ENCODE measurements at places on chromosomes 2 and 18.

- no peak for DNase-seq
These were observed 24.0 kb downstream of the PRKAG3 start for GRCh38 chr2:218807626-218808025.

- no peak for DNase-seq
These were observed 262.9 kb downstream of the RDH14 start for GRCh38 chr2:18297534-18298058.

GRCh38 chr2:102841107-102841840 is 79.4 kb downstream of the TMEM182 start:
- no peak for DNase-seq

DNA sequence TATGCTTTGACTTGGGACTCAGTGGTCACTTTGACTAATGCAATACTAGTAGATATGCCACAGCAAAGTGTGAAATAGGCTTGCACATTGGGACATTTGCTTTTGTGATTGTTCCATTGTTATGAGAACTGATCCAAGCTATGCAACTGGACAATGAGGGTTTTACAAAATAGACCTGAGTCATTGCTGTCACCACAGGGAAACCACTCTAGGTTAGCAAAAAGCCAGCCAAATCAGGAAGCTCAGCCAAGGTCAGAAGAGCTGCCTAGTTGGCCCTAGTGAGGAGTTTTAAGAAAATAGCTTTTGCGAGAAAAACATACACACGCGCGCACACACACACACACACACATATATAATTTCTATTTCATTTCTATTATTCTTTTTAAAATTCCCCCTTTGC is 452.4 kb upstream of the CDH7 start:
- no peak for DNase-seq

DNA sequence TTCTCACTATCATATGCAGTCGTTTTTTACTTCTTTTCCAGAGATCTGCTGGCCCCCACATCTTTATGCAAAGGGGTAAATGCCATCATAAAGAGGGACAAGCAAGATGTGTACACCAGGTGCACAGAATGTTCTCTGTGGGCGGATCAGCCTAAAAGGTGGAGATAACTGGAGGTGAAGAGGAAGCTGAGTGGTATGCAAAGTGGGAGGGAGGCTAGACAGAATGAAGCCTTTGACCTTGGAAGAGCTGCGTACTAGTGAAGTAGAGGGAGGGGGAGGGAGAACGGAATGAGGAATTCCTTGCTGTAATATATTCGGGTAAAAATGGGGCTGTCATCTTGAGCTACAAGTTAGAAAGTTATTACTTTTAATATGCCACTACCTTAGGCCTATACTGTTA is 287.5 kb upstream of the VRK2 start:
- no peak for DNase-seq

DNA sequence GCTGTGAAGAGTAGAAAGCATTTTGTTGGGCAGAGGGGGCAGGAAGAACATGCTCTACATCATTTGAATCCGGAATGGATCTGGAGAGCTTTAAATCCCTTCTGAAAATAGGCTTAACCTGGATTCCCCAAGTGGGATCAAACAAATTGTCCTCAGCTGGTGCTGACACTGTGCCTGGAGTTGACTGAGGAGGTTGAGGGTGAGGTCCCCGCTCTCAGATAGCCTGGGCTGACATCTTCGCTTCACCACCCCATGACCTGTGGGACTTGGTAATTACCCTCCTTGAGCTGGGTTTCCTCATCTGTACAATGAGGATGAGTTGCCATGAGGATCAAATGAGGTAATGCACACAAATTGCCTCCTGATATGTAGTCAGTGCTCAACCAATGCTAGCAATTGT is 117.8 kb upstream of the SMAD2 start:
- DNase-seq = no peak

DNA sequence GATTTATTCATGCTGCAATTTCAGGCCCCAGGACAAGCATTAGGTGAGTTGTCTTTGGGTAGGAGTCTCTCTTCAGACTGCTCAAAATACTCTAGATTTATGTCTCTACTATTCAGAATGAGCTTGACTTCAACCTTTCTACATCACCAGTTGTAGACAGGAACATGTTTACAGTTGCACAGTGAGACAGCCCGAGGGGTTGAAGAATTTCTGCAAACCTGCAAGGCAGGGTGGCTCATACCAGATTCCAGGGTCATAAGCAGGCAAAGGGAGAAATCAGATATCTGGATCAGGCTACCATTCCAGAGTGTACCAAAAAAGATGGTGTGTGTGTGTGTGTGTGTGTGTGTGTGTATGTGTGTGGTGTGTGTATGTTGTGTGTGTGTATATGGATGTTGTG is 112.4 kb downstream of the SPP2 start:
- no peak for DNase-seq

DNA sequence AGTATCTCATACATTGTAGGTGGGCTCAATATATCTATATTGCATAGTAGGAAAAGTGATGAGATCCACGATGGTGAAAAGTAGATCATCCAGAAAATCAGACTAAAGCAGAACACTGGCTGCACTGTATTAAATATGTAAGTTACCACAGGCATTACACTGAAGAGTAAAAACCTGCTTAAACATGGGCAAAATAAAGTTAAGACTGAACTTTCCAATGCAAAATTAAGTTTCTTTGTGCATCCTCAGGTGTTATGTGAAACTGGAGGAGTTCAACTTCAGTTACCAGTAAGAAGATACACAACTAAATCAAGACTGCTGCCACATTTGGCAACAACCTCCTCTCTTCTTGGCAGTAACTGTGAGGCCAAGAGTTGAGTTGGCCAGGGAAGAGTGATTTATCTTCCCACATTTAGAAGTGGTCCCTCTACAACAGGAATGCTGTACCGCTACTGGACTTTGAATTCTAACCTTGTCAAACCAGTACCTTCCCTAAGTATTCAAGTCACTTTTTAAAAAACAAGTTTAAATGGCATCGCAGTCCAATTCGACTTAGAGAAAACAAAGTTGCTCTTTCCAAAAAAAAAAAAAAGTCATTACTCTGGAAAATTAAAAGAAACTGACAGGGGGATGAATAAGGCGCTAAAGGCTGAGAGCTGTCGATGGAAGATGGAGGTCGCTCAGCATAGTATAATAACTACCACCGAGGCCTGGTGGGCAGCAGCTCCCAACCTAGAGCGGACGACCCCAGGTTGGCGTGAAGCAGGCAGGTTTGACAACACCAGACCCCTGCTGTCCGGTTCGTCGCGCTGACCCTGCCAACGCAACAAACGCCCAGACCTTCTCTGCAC is 1.1 kb downstream of the MAP4K3 start:
- DNase-seq = no peak

- no peak for DNase-seq
These were observed 14.8 kb downstream of the FBXO48 start for GRCh38 chr2:68452158-68452900.

DNA sequence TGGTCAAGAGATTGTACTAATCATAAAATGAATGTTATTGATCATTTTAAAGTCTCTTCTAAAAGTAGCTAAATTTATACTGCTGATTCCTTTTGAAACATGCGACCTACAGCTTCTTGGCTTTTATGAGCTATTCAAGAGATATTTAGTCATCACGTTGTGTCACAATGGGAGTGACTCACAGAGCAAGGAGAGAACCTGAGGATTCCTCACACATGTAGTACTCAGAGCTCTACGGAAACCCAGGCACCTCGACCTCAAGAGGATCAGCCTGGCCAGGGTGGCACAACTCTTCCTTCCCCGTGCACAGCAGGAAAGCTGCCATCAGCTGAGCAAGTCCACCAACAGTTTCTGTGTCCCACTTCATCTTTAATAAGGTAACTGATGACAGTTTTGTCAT is at the start of gene DHRS9:
Gene DHRS9, plus strand, starts transcription at position 223 of the 400 bp plus-strand sequence. CDS start 12,019 bp downstream, outside the sequence.
- no peak for DNase-seq
